ENCODE measurements at places on chromosomes 12 and 14.

DNA sequence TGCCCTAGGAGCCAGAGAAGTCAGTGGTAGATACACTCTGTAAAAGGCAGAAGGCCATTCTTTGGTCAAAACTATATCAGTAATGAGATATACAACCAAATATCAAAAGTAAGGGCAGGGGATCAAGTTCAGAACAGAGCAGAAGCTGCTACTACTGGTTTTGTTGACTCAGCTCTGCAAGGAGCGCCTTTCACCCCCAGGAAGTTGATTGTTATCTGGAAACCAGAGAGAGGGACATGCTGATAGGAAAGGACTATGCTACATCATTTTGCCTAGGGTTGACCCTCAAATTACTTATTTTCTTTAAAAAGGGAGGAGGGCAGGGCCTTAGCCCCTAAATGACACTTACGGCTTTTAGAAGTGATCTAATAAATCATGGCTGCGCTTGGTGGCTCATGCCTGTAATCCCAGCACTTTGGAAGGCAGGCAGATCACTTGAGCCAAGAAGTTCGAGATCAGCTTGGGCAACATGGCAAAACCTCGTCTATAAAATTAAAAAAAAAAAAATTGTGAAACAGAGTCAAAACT is 194.0 kb downstream of the KLHL28 start:
- no peak for DNase-seq

GRCh38 chr14:75084513-75084912 is 15.1 kb downstream of the ZC2HC1C start:
- no peak for DNase-seq

DNA sequence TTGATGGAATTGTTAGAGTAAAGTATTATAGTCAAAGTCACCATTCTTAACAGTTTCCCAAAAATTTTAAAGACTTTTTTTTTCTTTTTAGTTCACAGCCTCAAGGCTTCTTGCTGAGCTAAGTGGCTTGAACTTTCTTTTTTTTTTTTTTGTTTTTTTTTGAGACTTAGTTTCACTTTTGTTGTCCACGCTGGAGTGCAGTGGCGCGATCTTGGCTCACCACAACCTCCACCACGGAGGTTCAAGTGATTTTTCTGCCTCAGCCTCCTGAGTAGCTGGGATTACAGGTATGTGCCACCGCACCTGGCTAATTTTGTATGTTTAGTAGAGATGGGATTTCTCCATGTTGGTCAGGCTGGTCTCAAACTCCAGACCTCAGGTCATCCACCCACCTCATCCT is 92.8 kb downstream of the SETD3 start:
- no peak for DNase-seq

DNA sequence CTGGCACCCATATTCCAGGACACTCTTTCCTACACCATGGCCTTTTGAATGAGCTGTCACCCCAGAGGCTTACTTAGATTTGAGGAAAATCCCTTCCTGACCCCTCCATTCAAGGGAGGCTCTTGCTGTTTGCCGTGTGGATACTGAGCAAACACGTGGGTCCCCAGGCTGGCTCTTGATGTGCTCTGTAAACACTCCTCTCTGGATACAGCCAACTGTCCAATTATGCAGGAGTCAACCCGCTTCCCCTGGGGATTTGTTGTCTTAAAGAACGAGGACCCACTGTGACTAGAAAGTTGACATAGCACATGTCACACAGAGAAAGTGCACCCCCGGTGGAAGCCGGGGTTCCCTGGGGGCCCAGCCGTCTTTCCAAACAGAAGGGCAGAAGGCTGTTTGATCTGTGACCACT is 75.8 kb upstream of the CEP83 start:
- no peak for DNase-seq

GRCh38 chr14:67881225-67881624 is 61.6 kb downstream of the RAD51B start:
- DNase-seq, result no peak
